ENCODE measurements at places on chromosomes 7 and 10. TPM values are rescaled to one million over a fixed set of nuclear protein-coding genes. Genes with fewer than 3 reads are reported as not detected.

The PITX3 gene
- total RNA-seq: 0.07 TPM

The KNDC1 gene
- not detected for total RNA-seq

- DNase-seq: no peak
Measured at GRCh38 chr7:90613088-90613498, 17.0 kb downstream of the CDK14 start.

DNA sequence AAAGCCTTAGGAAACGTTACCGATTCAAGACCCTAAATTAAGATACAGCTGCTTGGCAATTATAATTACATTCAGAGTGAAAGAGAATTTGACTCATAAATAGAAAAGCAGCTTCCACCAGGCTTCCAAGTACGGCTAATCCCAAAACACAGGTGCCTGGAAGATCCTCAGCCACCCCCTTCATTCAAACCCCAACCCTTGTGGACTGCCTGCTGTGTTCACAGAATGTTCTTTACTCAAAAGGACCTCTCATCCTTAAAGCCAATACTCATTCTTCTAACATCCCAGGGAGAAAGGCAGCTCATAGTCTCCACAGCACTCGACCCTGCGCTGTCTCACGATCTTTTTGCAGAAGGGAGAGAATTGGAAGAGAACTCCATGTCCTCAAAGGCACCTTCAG, 32.9 kb downstream of the RNF32 start:
- no peak for DNase-seq

The SPRN gene
- total RNA-seq: not detected

The SFTPA2 gene
- not detected for total RNA-seq

Measured in pulmonary artery endothelial cell (primary cell).